Skin of body (tissue), 3 donors: ENCODE measurements at places on chromosomes 7 and 10. TPM values are rescaled to one million over a fixed set of nuclear protein-coding genes. Genes with fewer than 3 reads are reported as not detected.

GRCh38 chr10:129613377-129613980 is 146.4 kb downstream of the MGMT start:
- no peak for DNase-seq

The PITX3 gene
- 0.39 TPM for total RNA-seq

- no peak for DNase-seq
Observed at GRCh38 chr7:47832105-47832715, 116.1 kb downstream of the PKD1L1 start.

DNA sequence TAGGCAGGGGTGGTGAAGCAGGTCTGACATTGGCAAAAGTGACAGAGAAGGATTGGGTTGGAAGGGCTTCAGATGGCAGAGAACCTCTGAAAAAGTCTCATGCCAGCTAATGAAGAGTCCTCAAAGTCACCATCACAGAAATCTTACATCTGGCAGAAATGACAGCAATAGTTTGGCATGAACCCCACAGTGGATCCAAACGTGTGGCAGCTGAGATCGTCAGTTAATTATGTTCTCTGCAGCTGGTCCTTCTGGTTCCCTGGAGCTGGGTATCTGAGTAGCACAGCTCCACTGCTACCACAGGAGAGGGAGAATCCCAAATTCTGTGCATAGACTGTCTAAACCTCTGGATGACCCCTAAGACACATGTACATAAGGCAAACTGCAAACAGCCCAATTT is 73.4 kb downstream of the ALOX5 start:
- no peak for DNase-seq

GRCh38 chr7:122311050-122311700 is 6.6 kb upstream of the FEZF1 start:
- no peak for DNase-seq

- no peak for DNase-seq
Observed at GRCh38 chr7:50369143-50370026, 64.9 kb downstream of the IKZF1 start.

DNA sequence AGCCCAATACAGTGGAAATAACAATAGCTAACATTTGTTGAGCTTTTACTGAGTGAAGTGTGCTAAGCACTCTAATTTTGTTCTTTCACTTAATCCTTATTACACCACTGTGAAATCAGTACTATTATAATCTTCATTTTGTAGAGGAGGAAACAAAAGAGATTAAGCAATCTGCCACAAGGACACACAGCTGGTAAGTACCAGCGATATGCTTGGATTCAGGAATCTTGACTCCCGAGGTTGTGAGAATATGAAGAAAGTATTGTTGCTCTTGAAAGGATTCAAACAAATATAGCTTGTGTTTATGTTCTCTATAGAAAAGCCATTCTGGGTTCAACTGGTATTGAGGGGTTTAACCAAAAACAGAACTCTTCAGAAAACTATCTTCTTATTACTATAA is 93.7 kb upstream of the HECTD2 start:
- DNase-seq, result no peak

DNA sequence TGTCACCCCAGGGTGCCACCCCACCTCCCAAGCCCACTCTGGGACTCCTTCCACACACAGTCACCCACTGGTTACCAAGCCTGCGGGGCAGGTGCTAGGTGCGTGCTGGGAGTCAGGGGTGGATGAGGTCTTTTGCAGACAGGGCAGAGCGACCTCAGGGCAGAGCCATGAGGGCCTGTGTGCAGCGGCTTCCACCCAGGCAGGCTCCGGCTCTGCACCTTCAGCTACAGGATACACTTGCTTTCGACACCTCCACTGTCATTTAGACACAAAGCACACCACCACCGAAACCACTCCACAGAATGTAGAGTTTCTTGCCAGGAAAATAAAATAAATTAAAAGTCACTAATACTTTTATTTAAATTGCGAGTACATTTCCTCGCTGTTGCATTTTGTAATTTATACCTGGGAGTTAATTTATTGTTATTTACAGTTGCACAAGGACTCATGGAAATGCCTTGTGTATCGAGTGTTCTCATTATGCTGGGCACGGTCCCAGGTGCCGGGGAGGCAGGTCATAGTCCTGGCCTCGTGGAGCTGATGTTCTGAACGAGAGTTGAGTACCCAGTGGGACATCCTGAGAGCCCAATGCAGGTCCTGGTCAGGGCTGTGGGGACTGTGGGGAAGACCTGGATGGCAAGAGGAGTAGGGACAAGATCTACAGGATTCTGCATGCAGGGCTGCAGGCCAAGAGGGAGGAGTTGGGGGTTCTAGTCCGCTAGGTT is 127.8 kb downstream of the CUX1 start:
- no peak for DNase-seq

The CFAP70 gene
- total RNA-seq, result 3.4 TPM

DNA sequence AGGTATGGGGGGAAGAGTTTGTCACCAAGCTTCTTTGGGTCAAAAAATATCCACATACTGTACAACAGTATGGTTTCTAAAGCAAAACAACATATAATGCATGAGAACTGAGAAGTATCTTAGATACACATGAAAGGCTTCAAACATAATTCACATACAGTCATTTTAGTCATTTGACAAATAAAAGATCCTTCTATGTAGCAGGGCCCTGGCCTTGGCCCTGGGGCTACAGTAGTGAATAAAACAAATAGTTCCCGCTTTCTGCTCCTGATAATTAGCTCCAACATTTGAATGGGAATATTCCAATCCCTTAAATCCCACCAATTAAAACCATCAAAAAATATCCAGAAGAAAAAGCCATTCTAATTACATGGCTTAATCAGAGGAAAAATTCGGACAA is 51.3 kb downstream of the MALSU1 start:
- DNase-seq, result no peak

The ZFAND2A gene
- 11.7 TPM for total RNA-seq

The SPDYE6 gene
- total RNA-seq, result not detected

- DNase-seq, result no peak
Observed at GRCh38 chr10:125260260-125260659, 99.9 kb upstream of the CTBP2 start.

DNA sequence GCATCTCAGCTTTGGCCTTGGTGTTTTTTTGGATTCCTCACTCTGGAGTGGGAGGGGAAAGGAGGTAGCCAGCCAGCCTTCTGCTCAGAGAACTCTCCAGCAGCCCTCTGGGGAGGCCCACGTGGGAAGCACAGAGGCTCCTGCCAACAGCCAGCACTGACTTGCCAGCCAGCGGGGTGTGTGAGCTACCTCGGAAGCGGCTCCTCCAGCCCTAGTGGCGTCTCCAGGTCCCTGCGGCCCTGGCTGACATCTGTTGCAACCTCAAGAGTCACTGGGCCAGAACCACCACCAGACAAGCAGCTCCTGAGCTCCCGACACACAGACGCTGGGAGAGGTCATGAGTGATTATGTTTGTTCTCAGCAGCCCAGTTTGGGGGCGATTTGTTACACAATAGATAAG is 180.2 kb upstream of the FZD8 start:
- DNase-seq, result no peak

The ADRA2A gene
- total RNA-seq, result 2.0 TPM

The MYH16 gene
- total RNA-seq, result not detected

DNA sequence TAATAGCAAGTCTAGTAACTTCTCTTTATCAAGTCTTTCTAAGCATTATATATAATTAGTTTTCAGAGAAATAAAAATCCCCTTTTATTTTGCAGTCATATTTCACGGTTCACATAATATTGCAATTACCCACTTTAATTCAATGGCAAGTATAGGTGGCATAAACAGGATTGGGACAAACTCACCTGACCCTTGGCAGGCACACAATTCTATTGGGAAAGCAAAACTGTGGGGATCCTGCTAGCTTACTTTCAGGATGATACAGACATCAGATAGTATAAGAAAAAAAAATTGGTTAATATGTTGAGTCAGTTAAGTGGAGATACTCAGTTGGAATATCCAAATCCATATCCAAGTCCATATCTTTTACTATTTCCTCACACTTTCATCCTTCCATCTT is 294.8 kb downstream of the SNX13 start:
- no peak for DNase-seq

- peak; percentile 92 for DNase-seq
Observed at GRCh38 chr10:59536167-59537014, 173.3 kb downstream of the SLC16A9 start.

The BMPER gene
- 13.3 TPM for total RNA-seq

The PPP1R3C gene
- total RNA-seq, result 71.7 TPM

DNA sequence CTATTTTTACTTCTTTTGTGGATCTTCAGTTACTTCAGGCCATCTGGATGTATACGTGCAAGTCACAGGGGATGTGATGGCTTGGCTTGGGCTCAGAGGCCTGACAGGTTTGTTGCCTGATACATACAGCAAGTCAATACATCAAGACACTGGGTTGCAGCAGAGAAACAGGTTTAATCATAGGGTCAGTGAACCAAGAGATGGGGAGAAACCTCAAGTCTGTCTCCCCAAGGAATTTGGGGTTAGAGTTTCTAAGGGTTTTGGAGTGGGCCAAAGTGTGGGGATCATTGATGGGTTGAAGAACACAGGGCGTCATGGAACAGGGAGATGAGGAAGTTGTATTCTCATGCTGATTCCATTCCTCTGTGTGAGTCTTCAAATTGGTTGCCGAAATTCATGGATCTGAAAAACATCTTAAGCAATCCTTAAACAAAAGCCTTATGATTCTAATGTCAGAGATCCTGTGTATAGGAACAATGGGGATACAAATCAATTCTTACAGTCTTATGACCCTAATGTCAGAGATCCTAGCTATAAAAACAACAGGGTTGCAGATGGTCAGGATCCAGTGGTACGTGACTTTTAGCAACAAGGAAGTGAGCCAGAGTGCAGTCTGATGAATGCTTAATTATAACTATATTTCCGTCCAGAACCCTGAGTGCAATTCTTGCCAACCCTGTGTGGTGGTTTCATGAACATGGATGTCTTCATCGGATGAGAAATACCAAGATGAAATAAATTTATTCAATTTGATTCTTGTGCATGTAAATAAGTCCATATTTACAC is 18.9 kb downstream of the OTUD1 start:
- DNase-seq, result no peak

- no peak for DNase-seq
Observed at GRCh38 chr10:94016727-94017714, 23.3 kb downstream of the PLCE1 start.

- DNase-seq, result no peak
Observed at GRCh38 chr7:42856605-42856987, 55.3 kb downstream of the C7orf25 start.

- no peak for DNase-seq
Observed at GRCh38 chr10:3876350-3876962, 91.4 kb upstream of the KLF6 start.
